ENCODE measurements at places on chromosomes 12 and 14. TPM values are rescaled to one million over a fixed set of nuclear protein-coding genes. Genes with fewer than 3 reads are reported as not detected.

- peak overlapping the region; percentile 56 for H3K4me3 ChIP-seq
- no peak for DNase-seq
- H3K36me3 ChIP-seq = no peaks in the 10 kb centered on the region
- peak overlapping the region; percentile 26 for H3K27ac ChIP-seq
- peaks cover 23% of the 10 kb centered on the region for H3K27me3 ChIP-seq
These were observed 1.5 kb downstream of the STYK1 start for GRCh38 chr12:10672231-10672868.

Gene PDE3A
- total RNA-seq = not detected

DNA sequence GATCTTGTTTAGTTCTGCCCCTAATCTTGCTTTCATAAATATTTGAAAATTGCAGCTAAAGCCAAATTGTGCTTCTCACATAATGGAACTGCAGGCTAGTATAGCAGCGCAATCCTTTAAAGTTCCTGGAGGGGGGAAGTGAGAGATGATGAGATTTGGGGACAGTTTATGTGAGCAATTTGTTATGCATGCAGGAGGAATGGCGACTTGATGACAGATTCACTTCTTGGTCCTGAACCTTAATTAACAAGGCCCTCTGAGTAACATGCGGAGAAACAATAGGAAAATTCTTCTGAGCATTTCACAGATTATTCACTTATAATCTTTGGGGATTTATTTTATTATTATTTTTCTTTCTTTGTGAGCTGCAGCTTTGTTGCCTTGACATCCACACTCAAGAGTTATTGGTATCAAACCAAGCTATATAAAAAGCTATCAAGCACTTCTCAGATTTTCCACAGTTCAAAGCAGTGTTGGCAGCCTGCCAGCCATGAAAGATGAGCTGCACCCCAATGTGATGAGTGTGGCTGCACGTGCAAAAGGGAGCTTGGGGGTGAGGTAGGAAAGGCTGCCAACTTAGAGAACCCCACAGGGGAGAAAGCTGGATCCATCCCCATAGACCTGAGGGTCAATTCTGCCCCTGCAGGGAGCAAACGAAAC is 1662.2 kb upstream of the FLRT2 start:
- H3K27ac ChIP-seq = no peak overlapping the region
- H3K27me3 ChIP-seq = no peaks in the 10 kb centered on the region
- no peak overlapping the region for H3K4me3 ChIP-seq
- DNase-seq = no peak
- H3K36me3 ChIP-seq = no peaks in the 10 kb centered on the region
- H3K4me1 ChIP-seq = no peaks in the 10 kb centered on the region

DNA sequence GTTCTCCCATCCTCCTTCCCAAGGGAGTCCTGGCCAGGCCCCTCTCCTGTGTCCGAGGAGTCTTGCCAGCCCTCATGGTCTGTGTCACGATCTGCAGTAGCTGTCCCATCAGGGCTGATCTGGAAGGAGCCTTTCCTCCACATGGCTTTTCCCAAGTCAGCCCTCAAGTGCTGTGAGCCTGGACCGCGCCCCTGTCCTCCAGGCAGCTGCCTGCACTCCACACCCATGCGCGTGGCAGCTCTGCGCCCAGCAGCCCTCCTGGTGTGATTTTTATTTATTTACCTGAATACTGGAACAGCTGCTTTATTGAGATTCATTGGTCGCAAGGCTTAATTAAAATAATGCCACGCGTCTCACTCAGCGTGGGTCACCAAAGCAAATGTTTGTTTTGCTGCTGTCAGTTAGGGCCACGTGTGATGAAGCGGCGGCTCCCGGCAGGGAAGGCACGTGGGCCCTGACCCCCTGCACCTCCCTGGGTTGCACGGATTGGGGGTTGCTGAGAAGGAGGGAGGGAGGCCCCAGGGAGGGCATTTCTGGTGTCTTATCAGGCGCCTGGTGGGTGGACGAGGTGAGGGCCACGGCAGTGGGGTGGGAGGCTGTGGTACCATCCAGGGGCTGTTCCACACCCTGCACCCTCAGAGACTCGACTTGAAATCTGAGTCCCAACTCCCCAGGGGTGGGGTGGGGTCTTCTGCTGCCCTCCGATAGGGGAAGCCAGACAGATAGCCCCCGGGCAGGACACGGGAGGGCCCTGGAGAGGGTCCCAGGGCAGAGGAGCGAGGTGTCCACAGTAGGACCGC is 206.3 kb upstream of the C14orf180 start:
- H3K36me3 ChIP-seq = no peaks in the 10 kb centered on the region
- DNase-seq = no peak
- H3K4me1 ChIP-seq = peaks cover 6% of the 10 kb centered on the region
- no peak overlapping the region for H3K27ac ChIP-seq
- no peak overlapping the region for H3K4me3 ChIP-seq
- no peaks in the 10 kb centered on the region for H3K27me3 ChIP-seq

DNA sequence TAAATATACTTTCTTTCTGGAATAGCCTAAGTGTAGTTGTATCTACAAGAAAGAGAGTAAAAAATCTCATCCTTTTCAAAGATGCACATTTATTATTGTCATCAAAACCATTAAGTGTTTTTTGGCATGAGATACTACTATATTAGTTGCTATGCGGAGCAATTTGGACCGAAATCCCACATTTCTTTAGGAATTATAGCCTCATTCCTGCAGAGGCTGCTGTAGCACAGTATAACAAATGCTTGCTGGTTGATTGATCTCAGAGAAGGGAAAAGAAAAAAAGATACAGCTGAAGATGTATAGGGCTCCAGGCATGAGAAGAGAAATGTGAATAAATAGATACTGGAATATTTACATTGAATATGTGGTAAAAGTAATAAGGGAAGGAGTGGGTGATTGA is 36.0 kb downstream of the RHOJ start:
- H3K27me3 ChIP-seq = peaks cover 2% of the 10 kb centered on the region
- no peak overlapping the region for H3K4me3 ChIP-seq
- no peaks in the 10 kb centered on the region for H3K36me3 ChIP-seq
- H3K4me1 ChIP-seq = no peaks in the 10 kb centered on the region
- no peak for DNase-seq
- no peak overlapping the region for H3K27ac ChIP-seq

GRCh38 chr14:102570334-102570995 is 22.0 kb upstream of the RCOR1 start:
- no peaks in the 10 kb centered on the region for H3K36me3 ChIP-seq
- no peaks in the 10 kb centered on the region for H3K27me3 ChIP-seq
- no peak for DNase-seq

Gene AMDHD1
- 1.4 TPM for total RNA-seq

DNA sequence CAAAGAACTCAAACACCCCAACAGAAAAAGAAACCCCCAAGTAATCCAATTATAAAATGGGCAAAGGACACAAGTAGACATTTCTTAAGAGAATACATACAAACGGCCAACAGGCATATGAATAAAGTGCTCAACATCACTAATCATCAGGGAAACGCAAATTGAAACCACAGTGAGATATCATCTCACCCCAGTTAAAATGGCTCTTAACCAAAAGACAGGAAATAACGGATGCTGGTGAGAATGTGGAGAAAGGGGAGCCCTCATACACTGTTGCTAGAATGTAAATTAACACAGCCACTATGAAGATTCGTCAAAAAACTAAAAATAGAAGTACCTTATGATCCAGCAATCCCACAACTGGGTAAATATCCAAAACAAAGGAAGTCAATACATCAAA is 52.4 kb downstream of the CLMN start:
- H3K4me3 ChIP-seq = no peak overlapping the region
- peaks cover 4% of the 10 kb centered on the region for H3K27me3 ChIP-seq
- DNase-seq = no peak

DNA sequence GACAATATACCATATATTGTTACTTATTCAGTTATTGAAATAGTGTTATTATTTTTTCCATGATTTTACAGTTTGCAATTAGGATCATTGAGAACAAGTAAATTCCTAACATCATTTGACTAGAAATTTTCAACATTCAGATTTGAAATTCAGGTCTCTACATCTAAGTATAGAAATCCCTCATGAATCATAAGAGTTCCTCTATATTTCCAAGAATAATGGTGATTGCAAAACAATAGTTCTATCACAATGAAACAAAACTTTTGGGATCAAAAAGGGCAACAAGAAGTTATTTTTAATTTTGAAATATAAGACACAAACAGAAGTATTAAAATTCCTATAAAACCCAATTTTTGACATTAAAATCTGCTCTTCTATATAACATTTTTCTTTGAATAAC is 10.8 kb downstream of the CLEC1A start:
- H3K27me3 ChIP-seq = no peaks in the 10 kb centered on the region
- no peak overlapping the region for H3K27ac ChIP-seq
- no peak for DNase-seq
- peaks cover 8% of the 10 kb centered on the region for H3K36me3 ChIP-seq
- no peak overlapping the region for H3K4me3 ChIP-seq

Gene TRIM9
- total RNA-seq = 6.2 TPM

Gene A2M
- not detected for total RNA-seq

Gene FIGNL2
- total RNA-seq = 0.40 TPM

- no peaks in the 10 kb centered on the region for H3K4me1 ChIP-seq
- H3K27ac ChIP-seq = no peak overlapping the region
- no peak for DNase-seq
These were observed 65.9 kb downstream of the NOVA1 start for GRCh38 chr14:26531894-26532293.

DNA sequence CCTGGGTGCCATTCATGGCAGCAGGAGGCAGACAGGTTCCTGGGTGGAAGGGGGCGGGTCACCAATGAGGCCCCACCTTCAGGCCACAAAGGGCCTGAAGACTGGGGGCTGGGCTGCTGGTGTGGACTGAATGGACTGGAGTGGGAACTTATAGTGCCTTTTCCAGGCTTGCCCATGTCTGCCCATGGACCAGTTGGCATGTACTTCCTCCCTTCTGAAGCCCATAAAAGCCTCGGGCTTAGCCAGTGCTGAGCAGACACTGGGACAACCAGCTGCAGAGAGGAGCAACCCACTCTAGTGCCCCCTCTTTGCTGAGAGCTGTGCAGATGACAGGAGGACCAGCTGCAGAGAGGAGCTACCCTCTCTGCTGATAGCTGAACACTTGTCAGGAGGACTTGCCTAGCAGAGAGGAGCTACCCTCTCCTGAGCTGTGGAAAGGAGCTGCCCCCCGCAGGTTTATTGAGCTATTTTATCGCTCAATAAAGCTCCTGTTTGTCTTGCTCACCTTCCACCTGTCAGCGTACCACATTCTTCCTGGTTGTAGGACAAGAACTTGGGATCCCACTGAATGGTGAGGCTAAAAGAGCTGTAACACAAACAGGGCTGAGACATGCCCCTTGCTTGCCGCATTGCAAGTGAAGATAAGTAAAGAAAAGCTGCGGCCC is 34.0 kb downstream of the APAF1 start:
- peaks cover 5% of the 10 kb centered on the region for H3K36me3 ChIP-seq
- no peaks in the 10 kb centered on the region for H3K4me1 ChIP-seq
- no peak for DNase-seq

Gene TAS2R31
- 0.86 TPM for total RNA-seq

- H3K36me3 ChIP-seq = no peaks in the 10 kb centered on the region
- no peaks in the 10 kb centered on the region for H3K27me3 ChIP-seq
These were observed 422.4 kb upstream of the OR4E1 start for GRCh38 chr14:22095860-22096513.

Gene NRXN3
- total RNA-seq = not detected

DNA sequence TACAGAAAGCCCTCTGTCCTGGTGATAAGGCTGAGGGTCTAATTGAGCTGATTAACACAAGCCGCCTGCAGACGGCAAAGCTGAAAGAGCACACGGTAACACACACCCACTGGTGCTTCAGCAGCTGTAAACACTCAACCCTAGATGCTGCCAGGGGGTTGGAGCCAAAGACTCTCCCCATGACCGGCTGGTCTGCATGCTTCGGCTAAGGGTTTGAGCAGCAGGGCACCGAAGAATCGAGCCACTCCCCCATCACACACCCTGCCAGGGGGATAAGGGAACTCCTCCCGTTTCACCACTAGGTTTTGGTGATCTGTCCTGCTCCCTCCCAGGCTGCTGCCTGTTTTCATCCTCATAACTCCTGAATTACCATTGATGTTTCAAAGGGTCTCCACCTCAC is 141.0 kb upstream of the OVCH1 start:
- H3K4me3 ChIP-seq = no peak overlapping the region
- H3K27ac ChIP-seq = no peak overlapping the region
- DNase-seq = no peak
- no peaks in the 10 kb centered on the region for H3K27me3 ChIP-seq
- no peaks in the 10 kb centered on the region for H3K36me3 ChIP-seq
- no peaks in the 10 kb centered on the region for H3K4me1 ChIP-seq

Gene TRPV4
- not detected for total RNA-seq

DNA sequence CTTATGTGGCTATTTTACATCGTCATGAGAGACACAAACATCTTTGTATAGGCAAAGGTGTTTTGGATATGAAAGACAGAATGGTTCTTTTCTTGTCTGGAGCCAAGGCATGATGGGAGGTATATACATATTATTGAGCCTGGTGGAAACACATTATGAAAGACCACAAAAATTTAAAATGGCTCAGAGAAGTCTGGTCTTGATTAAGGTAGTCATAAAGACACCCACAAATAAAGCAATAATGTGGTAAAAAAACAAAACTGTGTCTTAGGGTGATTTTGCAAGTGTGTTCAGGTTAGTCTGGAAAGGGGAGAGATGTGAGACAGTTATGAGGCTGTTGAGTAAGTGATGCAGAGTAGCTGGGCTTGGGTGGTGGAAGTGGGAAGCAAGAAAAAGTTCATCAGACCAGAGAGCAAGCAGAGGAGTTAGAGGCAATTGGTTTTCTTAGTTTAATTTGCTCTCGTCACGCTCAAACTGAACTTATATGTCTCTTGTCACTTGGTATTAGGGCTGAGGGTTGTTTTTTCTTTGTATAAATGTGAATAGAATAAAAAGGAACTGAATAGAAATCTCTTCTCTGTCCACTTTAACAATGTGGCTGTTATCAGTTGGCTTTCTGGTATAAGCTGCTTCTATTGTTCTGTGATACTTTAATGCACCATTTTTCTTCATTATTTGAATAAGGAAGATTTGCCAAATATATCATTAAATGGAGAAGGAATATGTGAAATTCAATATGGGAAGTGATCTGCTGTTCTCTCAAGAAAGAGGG is 115.0 kb downstream of the AKAP6 start:
- H3K36me3 ChIP-seq = peaks cover 2% of the 10 kb centered on the region
- H3K4me3 ChIP-seq = no peak overlapping the region
- no peaks in the 10 kb centered on the region for H3K27me3 ChIP-seq
- H3K27ac ChIP-seq = no peak overlapping the region
- DNase-seq = no peak

Data from activated naive CD8-positive, alpha-beta T cell treated with anti-CD3 and anti-CD28 coated beads for 36 hours (primary cell).